ENCODE measurements at places on chromosomes 6 and 20.

- no peak for DNase-seq
Observed at GRCh38 chr6:156782691-156783320, 5.6 kb downstream of the ARID1B start.

DNA sequence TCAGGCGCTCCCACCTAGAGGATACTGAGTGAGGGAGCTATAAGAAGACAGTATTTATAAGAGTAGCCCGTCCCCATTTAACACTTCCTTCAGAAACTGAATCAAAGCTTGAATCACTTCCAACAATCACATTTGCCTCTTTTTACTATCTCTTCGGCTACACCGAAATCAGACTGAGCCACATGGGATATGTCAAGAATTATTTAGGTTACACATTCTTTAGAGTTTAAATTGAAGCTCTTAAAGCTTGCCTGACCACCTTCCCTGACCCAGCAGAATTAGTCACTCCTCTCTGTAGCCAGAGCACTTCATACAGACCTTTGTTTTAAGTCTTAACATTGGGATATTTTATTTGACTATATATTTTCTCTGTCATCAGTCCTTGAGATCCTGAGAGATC, 163.7 kb downstream of the MAFB start:
- DNase-seq: no peak

DNA sequence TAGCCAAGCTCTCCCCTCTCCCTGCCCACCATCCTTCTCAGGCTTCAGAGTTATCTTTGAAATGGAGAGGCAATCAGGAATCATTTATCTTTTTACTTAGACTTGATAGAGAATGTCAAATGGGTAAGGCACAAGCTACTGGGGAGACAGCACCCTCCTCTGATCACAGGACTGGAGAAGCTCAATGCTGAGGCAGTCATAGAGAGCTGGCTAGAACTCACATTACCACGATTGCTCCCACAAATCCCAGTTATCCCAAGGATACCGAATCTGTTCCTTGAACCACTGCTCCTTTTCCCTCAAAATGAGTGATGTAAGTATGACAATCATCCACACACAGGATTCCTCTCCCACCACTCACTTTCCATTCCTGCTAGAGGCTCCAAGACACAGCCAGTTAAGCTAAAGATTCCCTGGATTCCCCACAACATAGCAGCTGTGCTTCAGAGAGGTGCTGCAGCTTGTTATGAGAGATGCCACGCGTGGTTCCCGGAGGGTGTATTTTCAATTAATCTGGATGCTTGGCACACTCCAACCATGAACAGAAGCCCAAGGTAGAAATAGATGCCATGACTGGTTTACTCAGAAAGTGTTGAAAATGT, 96.2 kb upstream of the VGLL2 start:
- peak; percentile 11 for DNase-seq

DNA sequence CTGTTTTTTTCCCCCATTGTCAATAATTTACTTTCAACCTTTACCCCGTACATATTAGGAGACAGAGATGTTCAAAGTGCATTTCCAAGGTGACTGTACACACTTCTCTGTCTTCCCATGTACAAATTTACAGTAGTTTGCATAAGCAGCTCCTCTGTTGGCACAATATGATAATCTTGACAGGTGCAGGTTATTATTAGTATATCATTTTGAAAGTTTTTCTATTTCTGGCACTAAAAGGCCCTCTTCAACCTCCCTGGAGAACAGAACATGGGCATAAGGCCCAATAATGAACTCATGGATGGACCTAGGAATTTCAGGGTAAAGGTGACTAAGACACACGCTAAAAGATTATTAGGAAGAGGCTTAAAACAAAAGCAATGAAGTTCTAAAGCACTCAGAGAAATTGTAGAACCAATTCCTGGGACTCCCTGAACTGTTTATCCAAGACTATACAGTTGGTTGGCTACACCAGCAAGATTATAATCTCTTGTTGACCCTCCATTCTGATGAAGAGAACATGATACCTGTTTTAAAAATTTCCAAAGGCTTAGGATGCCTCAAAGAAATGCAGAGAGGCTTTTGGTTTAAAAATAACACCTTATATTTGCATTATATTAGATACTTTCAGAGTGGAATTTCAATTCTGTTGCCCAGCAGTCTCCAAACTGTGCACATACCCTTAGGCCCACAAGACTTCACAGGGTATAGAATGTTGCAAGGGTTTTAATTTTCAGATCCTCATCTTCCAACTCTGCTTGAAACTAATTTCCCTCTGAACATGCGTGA, 1.1 kb downstream of the AIG1 start:
- DNase-seq: peak; percentile 29

- no peak for DNase-seq
Observed at GRCh38 chr20:48938670-48939069, 17.2 kb downstream of the ARFGEF2 start.

- DNase-seq: no peak
Observed at GRCh38 chr6:154187714-154188113, 148.7 kb downstream of the OPRM1 start.

- no peak for DNase-seq
Observed at GRCh38 chr20:47377122-47377722, 20.7 kb upstream of the ZMYND8 start.

DNA sequence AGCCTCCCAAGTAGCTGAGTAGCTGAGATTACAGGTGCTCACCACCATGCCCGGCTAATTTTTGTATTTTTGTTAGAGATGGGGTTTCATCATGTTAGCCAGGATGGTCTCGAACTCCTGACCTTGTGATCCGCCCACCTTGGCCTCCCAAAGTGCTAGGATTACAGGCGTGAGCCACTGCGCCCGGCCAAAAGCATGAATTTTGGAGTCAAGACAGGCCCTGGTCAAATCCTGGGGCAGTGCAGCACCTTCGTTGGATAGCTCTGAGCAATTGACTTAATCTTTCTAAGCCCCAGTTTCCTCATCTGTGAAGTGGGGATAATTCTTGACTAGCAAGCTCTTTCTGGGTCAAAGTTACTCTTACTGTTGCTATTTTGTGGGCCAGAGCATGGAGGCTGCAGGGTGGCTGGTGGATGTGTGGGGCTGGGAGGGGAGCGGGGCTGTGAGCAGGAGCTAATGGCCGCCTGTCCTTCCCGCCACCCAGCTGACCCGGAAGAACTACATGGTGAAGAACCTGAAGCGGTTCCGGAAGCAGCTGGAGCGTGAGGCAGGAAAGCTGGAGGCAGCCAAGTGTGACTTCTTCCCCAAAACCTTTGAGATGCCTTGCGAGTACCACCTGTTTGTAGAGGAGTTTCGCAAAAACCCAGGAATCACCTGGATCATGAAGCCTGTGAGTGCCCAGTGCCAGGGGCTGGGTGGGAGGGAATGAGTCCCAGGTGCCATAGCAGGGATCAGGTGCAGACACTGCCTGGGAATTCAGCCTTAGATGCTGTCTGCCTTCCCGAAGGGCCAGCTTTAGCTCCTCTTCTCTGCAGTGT, 39.0 kb downstream of the TTLL9 start:
- no peak for DNase-seq

DNA sequence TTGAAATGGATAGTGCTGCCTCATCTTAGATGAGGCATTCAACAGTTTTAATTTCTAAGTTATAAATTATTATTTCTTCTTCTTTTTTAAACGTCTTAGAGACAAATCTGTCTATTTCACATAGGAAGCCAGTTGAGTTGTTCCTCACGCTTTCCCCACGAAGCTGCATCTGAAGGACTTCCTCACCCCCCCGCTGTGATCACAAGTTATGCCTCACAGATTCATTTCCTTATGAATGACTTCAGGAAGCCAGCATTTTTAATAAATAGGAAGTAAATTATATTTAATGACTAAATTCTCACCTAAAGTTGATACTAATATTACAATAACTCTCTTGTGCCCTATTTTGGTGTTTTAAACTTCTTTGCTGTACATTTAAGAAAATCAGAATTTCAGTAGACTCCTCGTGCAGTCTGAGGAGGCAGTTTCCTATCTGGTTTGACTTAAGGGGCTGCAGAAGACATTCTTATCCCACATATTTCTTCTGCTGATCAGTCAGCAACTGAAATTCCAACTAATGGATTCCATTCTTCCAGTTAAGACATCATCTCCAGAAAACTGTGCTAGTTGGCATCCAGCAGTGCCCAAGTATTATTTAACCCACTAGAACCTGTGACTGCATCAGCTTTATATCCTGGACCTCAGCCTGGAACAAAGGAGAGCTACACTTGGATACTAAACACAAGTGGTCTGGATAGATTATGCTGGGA, 182.7 kb upstream of the CCN2 start:
- no peak for DNase-seq

- DNase-seq: no peak
Observed at GRCh38 chr6:18681832-18682503, 294.8 kb downstream of the RNF144B start.

GRCh38 chr6:142902636-142903053, 42.3 kb downstream of the HIVEP2 start:
- DNase-seq: peak; percentile 62

DNA sequence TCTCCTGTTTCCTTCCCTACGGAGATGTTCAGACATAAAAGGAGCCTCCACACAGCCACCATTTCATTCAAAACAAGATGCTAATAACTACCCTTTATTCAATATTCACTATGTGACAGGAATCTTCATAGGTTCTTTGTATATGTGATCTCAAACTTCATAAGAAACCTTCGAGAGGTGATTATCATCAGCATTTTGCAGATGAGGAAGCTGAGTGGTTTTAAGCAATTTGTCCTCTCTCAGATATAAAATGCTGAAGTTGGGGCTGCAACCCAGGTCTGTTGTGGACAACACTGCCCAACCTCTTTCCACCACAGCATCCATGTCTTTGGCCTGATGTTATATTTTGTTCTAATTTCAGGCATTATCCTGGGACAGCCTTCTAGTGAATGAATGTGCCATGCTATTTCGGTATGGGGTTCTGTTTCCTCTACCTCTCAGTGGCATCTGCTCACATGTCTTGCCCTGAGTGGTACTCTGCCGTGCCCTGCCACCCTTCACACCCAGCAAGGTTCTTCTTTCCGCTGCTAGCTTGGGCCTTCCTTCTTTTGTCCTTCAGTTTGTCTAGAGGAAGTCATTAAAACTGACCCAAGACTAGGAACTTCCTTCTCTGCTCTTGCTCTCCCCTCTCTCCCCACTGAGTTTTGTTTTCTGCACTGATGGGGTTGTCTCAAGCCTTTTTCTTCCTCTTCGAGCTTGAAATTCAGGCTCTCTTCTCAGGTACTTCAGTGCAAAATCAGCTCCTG, 300.9 kb upstream of the PRDM1 start:
- peak; percentile 66 for DNase-seq

- DNase-seq: no peak
Observed at GRCh38 chr6:52154381-52154780, 31.8 kb upstream of the IL17A start.

DNA sequence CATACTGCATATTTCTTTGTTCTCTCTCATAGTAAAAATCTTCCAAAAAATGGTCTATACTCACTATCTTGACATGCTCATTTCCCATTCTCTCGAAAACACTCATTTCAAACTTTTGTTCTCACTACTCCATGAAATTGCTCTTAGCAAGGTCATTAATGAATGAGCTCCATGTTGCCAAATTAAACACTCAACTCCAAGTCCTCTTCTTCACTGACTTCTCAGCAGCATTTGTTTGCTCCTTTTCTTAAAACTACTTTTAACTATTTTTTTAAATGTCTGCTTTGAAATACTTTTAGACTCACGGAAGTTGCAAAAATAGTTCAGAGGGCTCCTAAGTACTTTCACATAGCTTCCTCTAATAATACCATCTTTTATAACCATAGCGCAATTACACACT, 274.0 kb upstream of the PREP start:
- DNase-seq: no peak

DNA sequence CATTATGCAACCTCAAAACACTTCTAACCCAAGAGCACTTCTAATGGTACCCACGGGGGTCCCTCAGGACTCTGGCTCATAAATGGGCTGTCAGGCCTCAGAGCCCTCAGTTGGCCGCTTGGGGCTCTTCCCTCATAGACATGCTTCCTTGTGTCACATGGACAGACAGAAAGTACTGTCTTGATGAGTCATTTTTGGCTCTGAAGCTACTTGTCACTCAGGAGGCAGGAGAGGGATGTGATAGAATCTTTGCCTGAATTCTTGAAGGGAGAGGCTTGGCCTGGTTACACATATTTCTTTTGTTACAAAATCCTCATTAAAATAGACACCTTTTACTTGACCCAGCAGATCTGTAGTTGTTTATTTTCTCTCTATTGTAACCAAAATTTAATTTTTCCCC, 15.1 kb upstream of the EDN1 start:
- DNase-seq: no peak

DNA sequence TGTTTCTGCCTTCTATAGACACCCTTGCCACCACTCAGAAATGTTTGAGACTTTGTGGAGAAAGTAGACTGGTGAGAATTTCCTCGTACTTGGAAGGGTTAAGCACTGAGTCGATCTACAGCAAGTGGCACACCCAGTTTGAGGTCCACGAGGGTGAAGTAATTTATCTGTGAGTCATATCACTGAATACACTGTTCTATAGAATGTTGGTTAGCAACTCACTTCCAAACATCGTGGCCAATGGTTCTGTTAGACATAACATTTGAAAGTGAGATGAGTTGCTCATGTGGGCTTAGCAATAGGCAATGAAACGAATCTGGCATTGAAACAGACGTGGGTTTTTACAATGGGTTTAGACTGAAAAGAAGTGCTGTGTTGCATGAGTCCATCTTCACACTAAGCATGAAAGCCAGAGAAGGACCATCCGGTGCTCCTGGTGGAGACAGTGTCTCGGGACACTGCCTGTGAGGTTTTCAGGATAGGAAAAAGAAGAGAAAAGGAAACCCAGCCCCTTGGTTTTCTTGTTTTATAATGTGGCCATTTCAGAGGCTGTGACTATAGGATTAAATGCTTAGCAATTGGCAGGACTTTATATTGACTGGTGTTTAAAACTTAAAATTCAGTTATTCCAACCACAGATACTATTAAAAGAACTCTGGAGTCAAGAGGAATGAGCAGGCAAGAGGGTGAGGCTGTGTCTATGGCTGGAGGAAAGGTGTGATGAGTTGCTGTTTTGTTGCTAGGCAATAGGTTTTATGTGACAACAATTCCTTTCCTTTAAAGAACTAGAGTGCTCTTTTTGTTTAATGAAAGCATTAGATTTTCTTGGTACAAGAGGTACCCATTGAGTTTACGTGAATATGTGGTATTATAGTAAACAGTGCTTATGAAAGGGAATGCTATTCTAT, 31.0 kb upstream of the EZR start:
- DNase-seq: no peak

GRCh38 chr20:49230561-49231133, 11.4 kb downstream of the DDX27 start:
- peak; percentile 67 for DNase-seq

DNA sequence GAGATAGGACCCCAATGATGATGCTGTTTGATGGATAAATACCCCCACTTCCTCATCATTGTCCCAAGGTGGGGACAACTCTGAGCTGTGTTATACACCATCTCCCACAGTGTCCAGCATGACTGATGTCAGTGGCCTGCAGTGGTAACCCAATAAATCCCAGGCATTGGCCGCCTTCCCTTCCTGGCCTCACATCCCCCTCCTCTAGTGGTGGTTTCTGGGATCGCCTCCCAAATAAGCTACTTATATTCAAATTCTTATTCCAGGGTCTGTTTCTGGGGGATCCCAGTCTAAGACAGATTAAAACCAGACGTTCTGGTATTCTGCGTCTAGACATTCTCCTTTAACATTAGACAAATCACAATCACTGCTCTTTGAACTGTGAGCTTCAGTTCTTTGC, 90.6 kb downstream of the SCP2D1 start:
- no peak for DNase-seq

- no peak for DNase-seq
Observed at GRCh38 chr6:72290620-72291019, 331.2 kb upstream of the KCNQ5 start.

GRCh38 chr20:401682-402495, 6.2 kb upstream of the RBCK1 start:
- DNase-seq: no peak

GRCh38 chr6:170142559-170142958, 148.3 kb downstream of the DLL1 start:
- DNase-seq: no peak

- DNase-seq: no peak
Observed at GRCh38 chr20:22795871-22796270, 211.5 kb upstream of the FOXA2 start.

Data from Ammon's horn (tissue), 1 donor.